ENCODE measurements at places on chromosomes 3 and 15. TPM values are rescaled to one million over a fixed set of nuclear protein-coding genes. Genes with fewer than 3 reads are reported as not detected.

DNA sequence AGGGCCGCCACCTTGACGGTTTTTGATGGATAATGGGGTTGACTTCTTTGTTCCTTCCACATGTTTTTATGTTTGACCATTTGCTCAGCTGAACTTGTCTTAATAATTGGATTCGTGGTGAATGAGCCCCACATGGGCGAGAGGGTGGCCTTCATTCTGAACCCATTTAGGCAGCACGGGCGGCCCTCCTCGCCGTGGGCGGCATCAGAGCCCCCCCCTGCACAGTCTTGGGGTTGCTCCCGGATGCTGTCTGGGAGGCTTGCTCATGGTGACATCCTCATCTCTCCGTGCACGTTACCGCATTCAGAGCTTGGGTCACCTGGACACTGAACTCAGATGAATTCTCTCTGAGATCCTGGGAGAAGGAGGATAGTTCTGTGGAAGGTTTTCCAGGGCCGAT is 172.3 kb upstream of the OSBPL11 start:
- DNase-seq = no peak

DNA sequence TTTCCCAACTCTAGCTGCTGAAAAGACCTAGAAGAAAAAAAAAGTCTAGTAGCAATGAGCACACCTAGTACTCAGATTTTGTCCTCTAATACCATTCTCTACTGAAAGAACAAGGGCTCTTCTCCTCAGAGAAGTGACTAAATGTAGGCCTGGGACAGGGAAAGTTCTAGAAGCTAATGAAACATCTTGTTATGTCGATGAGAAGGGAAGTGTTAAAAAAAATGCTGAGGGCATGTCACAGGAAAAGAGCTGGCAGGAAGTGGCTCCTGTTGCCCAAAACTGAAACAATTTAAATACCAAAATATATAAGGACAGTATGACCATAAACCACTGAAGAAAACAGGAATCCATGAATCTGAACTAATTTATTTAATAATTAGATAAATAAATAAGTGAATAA is 581.4 kb upstream of the TBL1XR1 start:
- DNase-seq = no peak

GRCh38 chr15:97731859-97732258 is 228.6 kb upstream of the ARRDC4 start:
- no peak for DNase-seq

Gene MED12L
- total RNA-seq = 1.8 TPM

DNA sequence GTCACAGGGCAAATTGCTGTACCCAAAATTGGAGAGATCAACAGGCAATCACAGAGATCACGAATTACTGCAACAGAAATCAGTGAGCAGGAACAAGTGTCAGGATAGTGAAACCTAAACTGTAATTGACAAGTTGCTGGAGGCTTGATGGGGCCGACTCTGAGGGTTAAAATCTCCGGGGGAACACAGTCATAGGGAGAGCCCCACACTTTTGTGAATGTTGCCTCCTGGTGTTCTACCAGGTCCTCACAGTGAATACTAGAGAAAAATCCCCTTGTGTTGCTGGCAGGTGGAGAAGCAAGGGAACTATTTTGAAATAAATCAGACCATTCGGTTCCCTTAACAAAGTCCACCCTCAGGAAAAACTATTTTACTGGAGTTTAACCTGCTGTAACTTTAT is 697.5 kb upstream of the CBLB start:
- no peak for DNase-seq

- no peak for DNase-seq
These were observed 94.6 kb upstream of the SLC6A6 start for GRCh38 chr3:14307656-14308302.

Gene SIDT1
- total RNA-seq = 62.5 TPM

- no peak for DNase-seq
These were observed 193.3 kb downstream of the CD47 start for GRCh38 chr3:107897471-107898061.

- no peak for DNase-seq
These were observed 72.9 kb downstream of the GLDN start for GRCh38 chr15:51414256-51414860.

- no peak for DNase-seq
These were observed 128.6 kb downstream of the GSK3B start for GRCh38 chr3:119965692-119966091.

DNA sequence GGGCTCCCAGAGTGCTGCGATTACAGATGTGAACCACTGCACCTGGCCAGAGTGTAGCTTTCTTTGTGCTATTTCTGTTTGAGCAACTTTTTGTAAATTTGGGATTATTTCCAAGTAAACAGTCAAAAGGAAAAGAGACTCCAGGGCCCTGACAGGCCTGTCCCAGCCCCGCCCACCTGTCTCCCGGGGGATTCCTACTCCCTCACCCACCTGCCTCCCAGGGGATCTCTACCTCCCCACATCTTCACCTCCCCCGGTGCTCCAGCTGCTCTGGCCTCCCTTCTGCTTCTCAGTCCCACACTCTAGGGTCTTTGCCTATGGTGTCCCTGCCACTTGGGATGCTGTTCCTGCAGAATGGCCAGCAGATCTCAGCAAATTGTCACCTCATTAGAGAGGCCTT is 7.0 kb downstream of the RHCG start:
- DNase-seq = no peak

GRCh38 chr3:148540851-148541250 is 156.9 kb upstream of the AGTR1 start:
- DNase-seq = no peak

- DNase-seq = no peak
These were observed 36.5 kb upstream of the CPB1 start for GRCh38 chr3:148790851-148791735.

DNA sequence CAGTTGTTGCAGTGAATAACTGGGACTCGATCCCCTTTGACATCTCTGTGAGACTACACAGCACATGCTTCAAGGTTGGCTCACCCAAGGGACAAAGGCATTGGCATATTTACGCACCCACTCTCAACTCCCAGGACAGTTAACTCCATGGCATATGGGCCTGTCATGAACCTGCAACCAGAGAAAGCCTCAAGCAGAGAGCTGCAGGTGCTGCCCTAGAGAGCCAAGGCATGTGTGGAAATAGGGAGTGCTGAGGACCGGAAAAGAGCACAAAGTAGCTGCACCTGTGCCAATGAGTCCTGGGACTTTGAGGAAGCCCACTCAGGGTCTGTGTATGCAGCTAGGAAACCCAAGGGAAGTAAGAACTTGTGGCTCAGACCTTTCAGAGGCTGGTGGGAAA is 32.9 kb upstream of the SLC24A5 start:
- no peak for DNase-seq

Gene PEX5L
- total RNA-seq = not detected

Gene AP2M1
- 164 TPM for total RNA-seq

DNA sequence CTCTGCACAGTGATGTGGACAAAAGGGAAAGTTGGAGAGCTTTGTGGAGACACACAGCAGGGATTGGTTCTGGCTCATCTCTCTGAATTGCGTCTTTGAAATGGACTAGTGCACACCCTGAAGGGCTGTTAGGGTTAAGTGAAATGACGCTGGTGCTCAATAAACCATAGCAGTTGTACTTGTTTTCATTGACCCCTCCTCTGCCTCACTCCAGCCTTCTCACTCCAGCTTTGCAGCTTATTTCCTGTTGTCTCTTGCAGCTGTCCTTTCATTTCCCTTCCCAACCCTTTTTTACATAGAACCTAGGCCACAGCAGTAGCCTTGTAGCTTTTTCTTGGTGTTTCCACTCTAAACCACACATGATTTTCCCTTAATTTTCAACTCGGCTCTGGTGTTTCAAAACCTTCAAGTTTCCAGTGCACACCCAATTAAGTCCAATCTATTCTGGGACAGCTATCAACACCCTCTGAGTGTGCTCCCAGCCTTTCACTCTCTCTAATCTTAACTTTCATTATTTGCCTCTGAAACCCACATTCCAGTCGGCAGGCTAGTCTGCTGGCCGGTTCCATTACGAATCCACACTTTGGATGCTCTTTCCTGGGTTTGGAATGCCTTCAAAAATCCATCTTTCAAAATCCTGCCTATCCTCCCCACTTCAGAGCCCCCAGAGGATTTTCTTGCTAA is 6.4 kb downstream of the C3orf52 start:
- no peak for DNase-seq

DNA sequence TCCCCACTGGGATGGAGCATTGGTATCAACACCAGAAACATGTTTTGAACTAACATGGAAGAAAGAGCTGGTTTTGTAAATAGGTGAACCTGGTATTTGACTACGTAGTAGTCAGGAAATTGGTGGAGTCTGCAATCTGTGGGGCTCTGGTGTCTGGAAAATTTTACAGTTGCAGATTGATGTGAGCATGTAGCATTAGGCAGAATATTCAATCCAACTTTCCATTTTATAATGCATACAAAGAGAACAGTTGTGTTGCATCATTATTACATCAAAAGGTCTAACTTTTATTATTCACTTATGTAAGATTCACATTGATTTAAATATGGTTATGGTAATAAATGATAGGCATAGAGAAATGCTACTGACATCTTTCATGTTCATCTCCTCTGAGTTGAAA is 340.0 kb downstream of the ZNF385D start:
- DNase-seq = no peak

- no peak for DNase-seq
These were observed 797 bp downstream of the MAP3K13 start for GRCh38 chr3:185363662-185364203.

GRCh38 chr3:179717219-179717618 is 64.4 kb downstream of the USP13 start:
- DNase-seq = no peak

- no peak for DNase-seq
These were observed 734.0 kb upstream of the NR2F2 start for GRCh38 chr15:95596496-95596895.

DNA sequence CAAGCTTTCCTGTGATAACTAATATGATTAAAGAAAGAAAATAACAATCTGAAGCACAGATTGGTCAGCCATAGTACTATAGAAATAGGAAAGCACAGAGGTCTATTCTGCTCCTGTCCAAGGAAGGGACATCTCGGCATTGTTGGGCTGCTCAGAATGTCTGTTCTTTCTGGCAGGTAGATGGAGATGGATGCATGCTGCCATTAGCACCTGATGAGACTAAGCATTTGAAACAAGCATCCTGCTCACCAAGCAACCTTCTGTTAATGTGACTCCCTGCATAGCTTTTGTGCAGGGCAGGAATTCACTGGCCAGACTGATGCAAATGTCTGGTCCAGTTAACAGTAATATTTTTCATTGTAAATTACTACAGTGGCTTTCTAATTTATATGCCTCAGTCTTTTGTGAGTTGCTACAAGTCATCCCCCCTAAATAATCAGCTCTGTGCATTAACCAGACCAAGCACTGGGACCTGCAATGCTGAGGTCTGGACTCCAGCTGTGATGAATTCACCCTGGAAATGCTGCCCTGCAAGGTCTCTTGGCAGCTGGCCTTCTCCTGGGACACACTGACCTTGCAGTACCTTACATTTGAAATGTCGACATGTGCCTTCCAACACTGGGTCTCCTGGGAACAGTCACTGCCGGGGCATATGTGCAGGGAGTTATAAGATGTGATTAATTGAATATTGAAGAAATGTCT is 1123.7 kb downstream of the IGSF11 start:
- no peak for DNase-seq

GRCh38 chr3:1499694-1500093 is 406.9 kb downstream of the CNTN6 start:
- DNase-seq = no peak

GRCh38 chr3:62559831-62560445 is 186.6 kb upstream of the FEZF2 start:
- DNase-seq = no peak

DNA sequence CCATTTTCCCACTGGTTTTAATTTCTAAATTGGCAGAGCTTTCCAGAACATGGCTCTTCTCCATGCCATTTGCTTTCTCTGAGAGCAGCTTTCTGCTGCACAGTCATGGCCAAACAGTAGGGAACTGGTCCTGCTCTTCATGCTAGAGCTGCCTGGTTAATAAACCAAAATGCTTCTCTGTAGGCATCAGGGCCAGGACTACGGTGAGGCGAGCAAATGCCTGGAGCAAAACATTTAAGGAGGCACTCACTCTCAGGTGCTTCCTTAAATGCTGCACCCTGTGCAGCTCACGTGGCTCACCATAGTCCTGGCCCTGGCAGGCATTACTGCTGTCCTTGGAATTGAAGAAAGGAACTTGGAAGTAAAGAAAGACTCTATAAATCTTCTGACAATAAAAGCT is 48.5 kb upstream of the PPP2R3A start:
- no peak for DNase-seq

Gene SCAANT1
- total RNA-seq = not detected

GRCh38 chr3:196666001-196666867 is 26.7 kb downstream of the NRROS start:
- DNase-seq = no peak

DNA sequence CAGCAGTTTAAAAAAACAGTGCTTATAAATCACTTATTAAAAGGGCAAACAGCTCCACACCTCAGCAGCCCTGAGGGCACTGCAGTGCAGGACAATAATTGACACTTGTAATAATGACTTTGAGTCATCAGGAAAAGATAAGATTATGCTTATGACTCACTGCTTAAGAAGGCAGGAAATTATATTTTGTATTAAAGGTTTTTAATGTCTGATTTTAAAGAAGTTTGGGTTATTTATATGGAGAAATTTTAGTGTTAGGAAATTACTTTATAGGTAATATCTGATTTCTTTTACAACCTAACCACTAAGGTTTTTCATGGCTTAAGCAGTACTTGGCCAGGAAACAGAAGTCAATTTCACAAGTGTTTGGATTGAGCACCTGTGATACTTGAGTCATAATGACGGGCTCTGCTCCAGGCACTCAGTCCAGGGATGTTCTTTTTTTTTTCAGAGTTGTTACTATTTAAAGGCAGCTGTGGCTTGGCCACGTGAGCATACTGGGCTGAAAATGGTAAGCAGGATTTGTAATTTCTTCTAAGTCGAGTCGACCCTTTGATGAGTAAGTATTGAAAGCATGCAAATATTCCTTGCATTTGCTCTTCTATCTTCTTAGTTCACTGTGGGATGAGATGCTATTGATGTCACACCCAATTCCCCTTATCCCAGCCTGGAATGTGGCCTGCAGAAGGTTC is 21.6 kb upstream of the SLC6A20 start:
- no peak for DNase-seq

DNA sequence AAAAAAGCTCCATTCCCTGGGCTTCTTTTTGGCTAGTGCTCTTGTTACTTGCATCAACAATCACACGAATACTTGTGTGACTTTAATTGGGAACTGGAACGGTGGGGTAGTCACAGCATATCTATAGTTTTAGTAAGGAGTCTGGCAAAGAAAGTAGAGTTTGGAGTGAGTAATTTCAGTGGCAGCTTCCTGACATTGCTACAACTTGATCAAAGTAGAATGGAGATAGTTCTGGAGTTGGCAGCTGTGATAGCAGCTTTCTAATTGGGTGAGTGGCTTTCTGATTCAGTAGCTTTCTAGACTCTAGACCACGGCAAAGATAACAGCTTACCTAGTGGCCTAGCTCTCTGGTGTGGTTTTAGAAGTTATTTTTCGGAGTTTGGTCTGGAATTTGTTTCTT is 475.0 kb downstream of the TUSC7 start:
- DNase-seq = no peak

Gene CHDH
- total RNA-seq = 0.94 TPM

GRCh38 chr15:42692997-42693396 is 43.9 kb downstream of the CDAN1 start:
- DNase-seq = no peak

Gene ERC2
- total RNA-seq = 0.21 TPM

Gene TMEM108
- total RNA-seq = not detected
